Aorta (tissue), 5 donors: ENCODE measurements at places on chromosomes 4 and X.

DNA sequence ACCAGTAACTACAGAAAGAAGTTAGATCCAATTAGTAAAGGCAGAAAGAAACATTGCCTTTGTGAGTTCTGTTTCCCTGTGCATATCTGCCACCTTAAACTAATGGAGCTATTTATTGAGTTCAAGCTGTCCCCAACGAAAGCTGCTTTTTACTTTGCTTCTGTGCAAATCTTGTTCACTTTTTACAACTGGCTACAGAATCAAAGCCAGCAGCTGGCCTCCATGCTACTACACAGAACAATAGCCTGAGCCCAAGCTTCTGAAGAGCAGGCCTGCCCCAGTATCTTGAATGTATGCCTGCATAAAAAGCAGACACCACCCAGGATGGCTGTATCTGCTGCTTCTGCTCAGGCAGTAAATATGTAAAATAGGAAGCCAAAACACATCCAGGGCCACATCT, 28.1 kb downstream of the ANK2 start:
- DNase-seq: no peak

DNA sequence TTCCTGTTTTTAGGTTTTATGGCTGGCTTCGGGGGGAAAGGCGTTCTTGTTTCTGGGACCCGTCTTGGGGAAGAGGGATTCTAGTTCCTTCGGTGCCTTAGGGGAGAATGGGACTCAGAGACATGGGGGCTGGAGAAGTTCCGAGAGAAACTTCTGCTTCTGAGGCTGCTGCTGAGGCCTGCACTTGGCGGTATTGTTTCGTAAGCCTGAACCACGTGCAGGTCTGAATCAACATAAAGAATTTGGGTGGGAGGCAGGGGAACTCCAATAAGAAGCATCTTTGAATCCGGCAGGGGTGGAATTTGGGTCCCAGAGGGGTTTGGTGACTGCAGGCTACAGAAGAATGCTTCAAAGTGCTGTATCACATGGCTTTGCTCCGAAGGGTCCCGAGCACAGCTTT, 15.1 kb downstream of the XG start:
- no peak for DNase-seq

- DNase-seq: no peak
These were observed 50.6 kb downstream of the ZNF157 start for GRCh38 chrX:47420962-47421361.

GRCh38 chr4:183303301-183303700, 16.8 kb downstream of the CLDN22 start:
- DNase-seq: no peak

DNA sequence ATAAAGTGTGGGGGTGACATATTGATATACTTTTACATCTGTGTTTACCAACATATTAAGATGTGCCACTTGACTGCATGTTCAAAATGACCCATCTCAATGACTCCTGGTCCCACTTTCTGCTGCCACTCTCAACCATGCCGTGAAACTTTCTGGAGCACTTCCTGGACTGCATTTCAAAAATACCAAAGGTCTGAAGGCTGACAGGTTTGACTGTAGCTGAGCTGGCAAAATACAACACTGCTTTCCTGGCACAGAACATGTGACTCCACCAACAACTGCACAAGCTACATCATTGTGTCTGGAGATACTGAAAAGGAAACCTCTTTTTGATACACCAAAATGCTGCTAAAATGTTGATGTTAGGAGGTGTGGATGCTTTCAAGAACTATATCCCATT, 184.8 kb downstream of the UNC5C start:
- no peak for DNase-seq
